ENCODE measurements at places on chromosomes 3 and 15.

DNA sequence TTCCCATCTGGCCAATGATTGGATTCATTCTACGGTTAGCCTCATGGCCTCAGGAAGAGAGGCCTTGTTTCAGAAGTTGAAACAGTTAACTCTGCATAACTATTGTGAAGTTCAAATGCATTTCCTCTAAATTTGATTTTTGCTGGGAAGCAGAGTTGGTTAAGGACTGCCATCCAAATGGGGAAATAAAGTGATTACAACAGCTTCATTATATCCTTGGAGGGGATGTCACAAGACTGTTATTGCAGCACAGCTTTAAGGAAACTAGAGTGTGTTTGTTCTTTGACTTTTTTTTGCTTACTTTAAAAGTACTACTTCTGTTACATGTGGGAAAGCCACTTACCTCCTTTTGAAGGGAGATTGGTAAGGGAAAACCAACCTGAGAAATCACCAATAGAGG, 164.8 kb downstream of the AKAP13 start:
- no peak for DNase-seq

- DNase-seq = no peak
These were observed 477.4 kb upstream of the RASGRP1 start for GRCh38 chr15:39041979-39042495.

DNA sequence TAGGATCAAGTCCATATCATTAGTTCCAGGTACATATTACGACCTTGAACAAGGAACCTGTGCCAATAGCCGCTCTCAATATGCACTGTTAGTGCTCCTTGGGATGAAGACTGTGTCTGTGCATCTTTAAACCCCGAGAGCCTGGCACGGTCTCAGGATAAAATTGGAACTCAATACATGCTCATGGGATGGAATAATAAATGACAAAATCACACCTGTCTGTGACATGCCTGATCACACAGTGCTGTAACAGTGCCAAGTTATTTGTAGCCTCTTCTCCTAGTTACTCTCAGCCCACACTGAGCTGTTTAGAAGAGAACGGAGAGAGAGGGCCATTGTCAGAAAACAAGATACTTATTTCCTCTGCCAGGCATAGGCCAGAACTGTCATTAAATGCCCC, 82.2 kb downstream of the SSR3 start:
- no peak for DNase-seq

- DNase-seq = no peak
These were observed 526 bp downstream of the GPD1L start for GRCh38 chr3:32106929-32107362.

GRCh38 chr3:127446756-127447155, 143.8 kb downstream of the TPRA1 start:
- no peak for DNase-seq

DNA sequence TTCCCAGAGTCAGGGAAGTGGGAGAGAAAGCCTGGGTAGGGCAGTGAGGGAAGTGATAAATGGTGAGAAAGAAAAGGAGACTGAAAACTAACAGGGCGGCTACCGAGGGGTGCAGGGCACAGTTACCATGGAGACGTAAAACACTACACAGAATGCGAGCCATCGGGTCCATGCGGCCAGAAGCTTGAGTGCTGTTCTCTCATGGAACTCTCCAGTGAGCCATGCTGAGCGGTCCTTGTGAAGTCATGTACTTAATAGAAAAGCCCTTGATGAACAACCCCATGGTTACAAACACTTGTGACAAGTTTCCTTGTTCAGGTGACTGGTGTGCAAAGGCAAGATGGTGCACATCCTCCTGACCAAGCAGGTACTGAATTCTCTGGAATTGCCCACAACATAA, 3.7 kb upstream of the PLA2G4F start:
- DNase-seq = no peak

GRCh38 chr15:90812171-90812957, 56.0 kb upstream of the FURIN start:
- no peak for DNase-seq

GRCh38 chr3:131806736-131807135, 228.1 kb downstream of the CPNE4 start:
- no peak for DNase-seq

GRCh38 chr3:186150041-186150830, 41.3 kb upstream of the ETV5 start:
- no peak for DNase-seq

- DNase-seq = no peak
These were observed 58.6 kb downstream of the DRD3 start for GRCh38 chr3:114120211-114120610.

- no peak for DNase-seq
These were observed 13.2 kb upstream of the GOLM2 start for GRCh38 chr15:44275150-44275830.

- DNase-seq = no peak
These were observed 311.4 kb downstream of the LPP start for GRCh38 chr3:188465311-188465710.

DNA sequence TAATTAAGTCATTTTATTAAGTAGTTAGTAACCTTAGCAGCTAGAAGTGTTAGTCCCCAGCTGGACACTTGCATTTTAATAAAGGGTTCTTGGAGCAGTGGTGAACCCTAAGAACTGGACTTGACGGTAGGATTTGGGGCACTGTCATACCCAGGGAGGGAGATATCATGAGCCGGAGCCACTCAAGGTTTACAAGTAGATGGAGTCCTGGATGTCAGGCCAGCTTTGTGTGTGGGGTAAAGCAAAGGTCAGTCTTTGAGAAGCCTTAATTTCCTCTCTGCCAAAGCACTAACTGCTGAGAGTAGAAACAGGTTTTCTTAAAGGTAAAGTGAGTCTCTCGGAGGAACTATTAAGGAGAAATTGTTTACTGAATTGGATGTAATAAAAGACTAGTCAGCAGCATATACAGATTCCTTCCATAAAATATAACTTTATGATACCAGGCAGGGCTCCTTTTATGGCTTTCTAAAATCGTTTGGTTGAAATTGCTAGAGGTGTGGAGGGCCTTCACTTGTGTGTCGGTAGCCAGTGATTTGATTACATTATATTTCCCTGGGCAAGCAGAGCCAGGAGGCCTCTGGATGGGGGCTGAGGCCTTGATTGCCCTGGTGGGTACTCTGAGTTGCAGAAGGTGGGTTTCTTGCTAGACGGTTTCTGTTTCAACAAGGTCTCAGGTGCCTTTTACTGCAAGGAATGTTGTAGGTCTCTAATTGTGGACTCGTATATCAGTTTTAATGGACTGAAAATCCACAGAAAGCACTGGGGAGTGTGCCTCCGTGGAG, 23.1 kb downstream of the SQOR start:
- no peak for DNase-seq

GRCh38 chr15:59369597-59369996, 3.1 kb downstream of the MYO1E start:
- no peak for DNase-seq
